Caki2 (cell line): ENCODE measurements at places on chromosomes 12 and 14. TPM values are rescaled to one million over a fixed set of nuclear protein-coding genes. Genes with fewer than 3 reads are reported as not detected.

Gene POLE
- 10.3 and 35.4 TPM in 2 replicates for total RNA-seq

Gene HRK
- 0.12 and 0.54 TPM in 2 replicates for total RNA-seq

Gene CLEC4D
- not detected in 2 replicates for total RNA-seq

Gene WNT1
- total RNA-seq: not detected in 2 replicates

Gene SLC35F4
- not detected in 2 replicates for total RNA-seq

Gene FAIM2
- total RNA-seq: not detected in 2 replicates

Gene HOXC4
- 0.61 and 1.0 TPM in 2 replicates for total RNA-seq

Gene RDH12
- total RNA-seq: not detected in 2 replicates

Gene OLR1
- total RNA-seq: not detected in 2 replicates

Gene RIPK3
- not detected in 2 replicates for total RNA-seq

Gene AMDHD1
- total RNA-seq: 1.1 TPM in 1 of 2 replicates, not detected in the other

Gene PROX2
- not detected in 2 replicates for total RNA-seq

Gene MIP
- not detected in 2 replicates for total RNA-seq

Gene TMTC2
- total RNA-seq: 3.1 and 7.4 TPM in 2 replicates

Gene GDF3
- not detected in 2 replicates for total RNA-seq

Gene ALDH1L2
- 1.2 and 1.3 TPM in 2 replicates for total RNA-seq

Gene RARG
- 25.2 and 28.6 TPM in 2 replicates for total RNA-seq

Gene GLIPR1L1
- total RNA-seq: not detected in 2 replicates
